NCI-H1092 (cell line): ENCODE measurements at places on chromosomes 1 and 21.

- DNase-seq = no peak
These were observed 281.6 kb downstream of the TPR start for GRCh38 chr1:186093437-186093836.

DNA sequence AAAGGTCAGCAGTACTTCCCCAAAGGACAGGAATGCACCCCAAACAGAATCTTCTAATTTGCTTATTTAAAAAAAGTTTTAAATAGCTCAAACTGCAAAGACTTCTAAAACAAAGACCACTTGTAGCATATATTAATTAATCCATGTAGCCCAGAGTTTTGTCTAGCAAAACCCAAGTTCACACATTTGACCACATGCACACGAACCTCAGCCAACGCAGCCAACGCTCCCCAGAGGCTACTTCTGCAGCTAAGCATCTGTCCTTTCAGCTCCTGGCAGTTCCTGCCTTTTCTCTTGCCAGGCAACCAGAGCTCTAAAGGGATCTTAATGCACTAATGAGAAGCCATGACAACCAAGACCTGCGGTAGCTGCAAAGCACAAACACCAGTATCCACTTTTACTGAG lies 89.6 kb downstream of the RERE start:
- DNase-seq = peak; percentile 46

GRCh38 chr1:18730321-18730720 lies 99.7 kb downstream of the PAX7 start:
- no peak for DNase-seq

GRCh38 chr1:151465026-151465425 lies 5.7 kb upstream of the POGZ start:
- DNase-seq = no peak

DNA sequence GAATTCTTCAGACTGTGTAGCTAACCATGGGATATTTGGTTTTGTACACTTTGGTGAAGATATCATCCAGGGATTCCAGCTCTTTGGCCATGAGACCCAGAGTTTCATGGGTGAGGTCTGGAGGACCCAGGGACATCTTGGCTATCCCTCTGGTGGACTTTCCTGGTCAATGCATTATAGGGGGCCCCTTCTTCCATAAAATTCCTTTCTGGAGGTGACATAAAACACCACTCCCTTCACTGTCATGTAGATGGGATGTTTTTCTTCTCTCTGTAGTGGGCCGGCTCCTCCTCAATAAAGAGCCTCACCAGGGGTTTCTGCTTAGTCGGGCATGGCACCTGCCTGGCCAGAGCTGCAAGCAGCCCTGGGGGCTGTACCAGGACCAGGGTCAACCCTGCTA lies 2.2 kb downstream of the ATPAF1 start:
- no peak for DNase-seq

DNA sequence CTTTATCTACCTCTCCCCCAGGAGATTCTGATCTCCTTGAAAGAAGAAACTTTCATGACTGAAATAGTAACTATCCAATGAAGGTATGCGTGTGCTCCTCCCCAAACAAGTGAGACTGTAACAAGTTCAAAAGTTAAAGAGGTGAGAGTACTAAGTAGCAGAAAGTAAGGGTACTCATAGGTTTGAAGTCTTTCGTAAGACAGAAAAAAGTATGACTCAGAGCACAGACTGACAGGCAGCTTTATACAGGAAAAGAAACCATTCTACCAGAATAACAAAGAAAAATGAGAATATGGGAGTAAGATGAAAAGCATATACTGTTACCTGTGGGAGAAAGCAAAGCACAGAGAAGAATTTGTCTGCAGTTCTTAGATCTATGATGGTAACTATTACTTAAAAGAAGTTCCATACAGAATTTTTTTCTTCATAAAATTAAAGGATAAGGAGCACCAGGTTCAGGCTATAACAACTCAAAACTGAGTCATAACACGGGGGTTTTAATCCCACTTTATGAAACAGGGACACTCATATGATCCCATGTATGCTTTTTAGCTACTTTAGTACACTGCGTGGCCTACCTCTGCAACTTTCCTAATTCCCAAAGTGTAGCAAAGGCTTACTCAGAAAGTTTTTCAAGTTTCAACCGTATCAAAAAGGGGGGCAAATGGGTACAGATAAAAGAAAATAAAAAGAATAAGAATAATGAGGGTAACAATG lies 52.0 kb downstream of the FOXJ3 start:
- DNase-seq = no peak

- DNase-seq = peak; percentile 94
These were observed 46.4 kb downstream of the ELF3 start for GRCh38 chr1:202056644-202057334.

DNA sequence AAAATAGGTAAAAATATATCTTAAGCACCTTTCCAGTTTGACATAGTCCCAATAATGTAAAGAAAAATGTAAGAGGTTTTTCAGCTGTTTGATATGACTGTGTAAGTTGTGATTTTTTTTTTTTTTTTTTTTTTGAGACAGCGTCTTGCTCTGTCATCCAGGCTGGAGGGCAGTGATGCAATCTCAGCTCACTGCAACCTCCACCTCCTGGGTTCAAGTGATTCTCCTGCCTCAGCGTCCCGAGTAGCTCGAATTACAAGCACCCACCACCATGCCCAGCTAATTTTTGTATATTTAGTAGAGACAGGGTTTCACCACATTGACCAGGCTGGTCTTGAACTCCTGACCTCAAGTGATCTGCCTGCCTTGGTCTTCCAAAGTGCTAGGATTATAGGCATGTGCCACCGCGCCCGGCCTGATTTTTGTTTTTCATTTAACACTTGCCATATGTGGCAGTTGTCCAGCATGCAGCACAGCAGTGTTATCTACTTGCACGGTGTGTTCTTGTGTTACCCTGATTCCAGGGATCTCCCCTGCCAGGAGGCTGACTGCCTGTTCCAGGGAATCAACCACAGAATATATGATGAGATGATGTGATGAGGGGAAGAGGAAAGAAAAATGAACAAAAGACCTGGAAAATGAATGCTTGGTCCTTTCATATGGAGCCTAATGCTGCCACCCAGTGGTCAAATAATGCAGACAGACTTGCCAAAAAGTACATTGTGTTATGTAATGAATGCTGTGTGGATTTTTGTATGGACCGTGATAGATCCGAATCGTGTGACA lies 79.0 kb downstream of the RAVER2 start:
- DNase-seq = peak; percentile 60

DNA sequence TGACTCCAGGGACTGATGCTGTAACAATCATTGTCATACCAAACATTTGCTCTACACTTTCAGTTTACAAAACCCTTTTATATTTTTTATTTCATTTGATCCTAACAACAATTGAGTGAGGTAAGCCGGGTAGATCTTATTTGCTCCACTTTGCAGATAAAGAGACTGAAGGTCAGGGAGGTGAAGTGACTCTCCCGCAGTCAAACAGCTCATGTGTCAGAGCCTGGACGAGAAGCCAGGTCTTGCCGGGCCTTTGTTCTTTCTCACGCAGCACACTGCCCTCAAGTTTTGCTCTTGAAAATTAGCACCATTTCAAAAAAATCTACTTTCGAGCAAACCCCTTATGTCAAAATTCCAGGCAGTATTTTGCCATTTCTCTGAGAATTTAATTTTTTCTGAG lies 65.2 kb downstream of the CD247 start:
- DNase-seq = no peak

DNA sequence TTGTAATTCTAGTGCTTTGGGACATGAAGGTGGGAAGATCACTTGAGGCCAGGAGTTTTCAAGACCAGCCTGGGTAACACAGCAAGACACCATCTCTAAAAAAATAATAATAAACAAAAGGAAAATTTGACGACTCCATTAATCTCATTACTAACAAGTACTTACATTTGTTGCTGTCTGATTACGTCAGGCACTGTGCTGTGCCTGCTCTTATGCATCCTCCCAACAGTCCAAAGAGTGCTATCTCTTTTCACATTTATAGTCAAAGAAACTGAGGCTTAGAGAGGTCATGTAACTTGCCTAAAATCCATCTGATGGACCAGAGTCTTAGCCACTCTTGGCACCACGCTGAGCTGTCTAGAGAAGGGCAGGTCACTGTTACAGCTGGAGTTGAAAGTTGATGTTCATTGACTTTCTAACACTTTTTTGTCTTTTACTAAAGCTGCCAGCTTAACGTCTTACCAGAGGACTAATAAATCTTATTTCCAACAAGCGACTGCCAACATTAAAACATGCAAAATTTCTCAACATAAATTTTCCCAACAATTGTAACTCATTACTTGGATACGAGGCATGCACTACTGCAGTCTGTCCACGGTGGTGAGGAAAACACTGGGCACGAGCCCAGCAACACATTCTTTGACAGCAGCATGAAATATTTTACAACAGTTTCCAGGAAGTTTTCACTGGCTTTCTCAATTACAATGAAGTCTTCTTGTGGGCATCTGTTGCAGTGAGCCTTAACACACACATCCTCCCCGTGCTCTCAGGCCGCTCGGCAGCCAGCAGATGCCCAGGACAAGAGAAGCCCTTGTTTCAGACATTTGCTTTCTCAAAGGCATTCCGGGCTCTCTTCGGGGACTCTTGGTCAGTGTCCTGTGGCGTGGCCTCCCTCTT lies 262.9 kb upstream of the PROX1 start:
- DNase-seq = no peak

DNA sequence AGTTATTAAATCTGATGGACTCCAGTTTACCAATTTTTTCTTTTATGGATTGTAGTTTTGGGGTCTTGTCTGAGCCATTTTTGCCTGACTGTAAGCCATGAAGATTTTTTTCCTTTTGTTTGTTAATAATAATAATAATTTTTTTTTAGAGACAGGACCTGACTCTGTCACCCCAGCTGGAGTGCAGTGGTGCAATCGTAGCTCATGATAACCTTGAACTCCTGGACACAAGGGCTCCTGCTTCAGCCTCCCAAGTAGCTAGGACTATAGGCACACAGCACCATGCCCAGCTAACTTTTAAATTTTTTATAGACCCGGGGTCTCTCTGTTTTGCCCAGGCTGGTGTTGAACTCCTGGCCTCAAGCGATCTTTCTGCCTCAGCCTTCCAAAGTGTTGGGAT lies 6.3 kb downstream of the PTBP2 start:
- no peak for DNase-seq

DNA sequence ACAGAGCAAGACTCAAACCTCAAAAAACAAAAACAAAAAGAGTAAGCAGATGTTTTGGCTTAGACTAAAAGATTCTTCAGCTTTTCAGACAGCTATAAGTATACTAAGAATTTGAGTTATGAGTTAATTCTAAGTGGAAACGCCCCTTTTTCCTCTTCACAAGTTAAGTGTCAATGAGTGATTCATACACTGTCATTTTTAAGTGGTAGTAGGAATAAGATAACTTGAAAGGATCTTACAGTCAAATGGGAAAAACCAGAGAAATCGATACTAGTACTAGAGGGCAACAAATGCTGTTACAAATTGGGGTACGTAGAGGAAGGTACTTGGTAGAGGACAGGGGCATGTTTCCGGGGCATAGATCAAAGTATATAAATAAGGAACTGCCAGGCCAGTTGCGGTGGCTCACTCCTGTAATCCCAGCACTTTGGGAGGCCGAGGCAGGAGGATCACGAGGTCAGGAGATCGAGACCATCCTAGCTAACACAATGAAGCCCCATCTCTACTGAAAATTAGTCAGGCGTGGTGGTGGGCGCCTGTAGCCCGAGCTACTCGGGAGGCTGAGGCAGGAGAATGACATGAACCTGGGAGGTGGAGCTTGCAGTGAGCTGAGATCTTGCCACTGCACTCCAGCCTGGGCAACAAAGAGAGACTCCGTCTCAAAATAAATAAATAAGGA lies 7.4 kb downstream of the H3-3A start:
- DNase-seq = no peak

- no peak for DNase-seq
These were observed 601.0 kb downstream of the NUF2 start for GRCh38 chr1:163922743-163923201.

GRCh38 chr1:10324627-10325026 lies 74.2 kb upstream of the PGD start:
- no peak for DNase-seq

GRCh38 chr1:116455509-116455908 lies 82.5 kb downstream of the ATP1A1 start:
- DNase-seq = no peak

DNA sequence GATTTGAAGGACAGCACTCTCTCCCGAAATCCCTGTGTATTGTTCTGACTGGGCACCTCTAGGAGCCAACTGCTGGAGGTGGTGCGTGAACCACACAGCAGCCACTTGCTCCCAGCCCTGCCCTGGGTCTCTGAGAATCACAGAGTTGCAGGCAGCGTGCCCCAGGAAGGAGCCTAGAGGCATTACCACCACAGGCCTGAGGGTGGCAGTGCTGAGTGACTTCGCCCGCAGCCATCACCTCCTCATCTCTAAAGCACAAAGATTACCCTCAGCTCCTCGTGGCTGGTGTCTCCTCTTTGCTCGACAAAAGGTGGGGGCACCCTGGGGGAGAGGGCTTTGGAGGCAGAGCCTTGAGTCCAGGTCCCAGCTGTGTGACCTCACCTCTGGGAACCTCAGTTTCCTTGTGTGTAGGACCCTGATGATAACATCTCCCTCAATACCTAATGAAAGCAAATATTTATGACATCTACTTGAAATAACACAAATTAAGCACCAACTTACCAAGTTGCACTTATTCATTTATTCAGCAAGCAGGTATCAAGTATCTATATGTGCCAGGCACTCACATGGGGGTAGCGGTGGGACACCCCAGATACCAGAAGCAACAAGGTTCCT lies 86.3 kb downstream of the VWA5B1 start:
- DNase-seq = peak; percentile 31

- DNase-seq = no peak
These were observed 99.0 kb upstream of the LBR start for GRCh38 chr1:225526878-225527277.

DNA sequence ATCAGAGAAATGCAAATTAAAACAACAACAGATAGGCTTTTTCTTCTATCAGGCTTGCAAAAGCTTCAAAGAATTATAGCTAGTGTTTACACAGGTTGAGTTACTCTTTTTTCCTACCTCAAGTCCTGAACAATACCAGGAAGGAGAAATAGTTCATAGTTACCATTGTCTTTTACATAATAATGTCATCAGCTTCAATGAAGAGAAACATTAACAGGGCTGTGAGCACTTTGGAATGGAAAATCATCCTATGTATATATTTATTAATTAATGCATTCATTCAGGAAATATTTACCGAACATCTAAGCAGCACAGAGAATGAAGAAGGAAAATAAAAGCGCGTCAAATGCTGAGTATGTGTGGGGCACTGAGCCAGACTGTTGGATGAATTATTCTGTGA lies 197.3 kb downstream of the ZBTB18 start:
- no peak for DNase-seq

- DNase-seq = no peak
These were observed 62.6 kb upstream of the FAM20B start for GRCh38 chr1:178962853-178963711.

GRCh38 chr1:243910607-243911006 lies 60.6 kb upstream of the AKT3 start:
- DNase-seq = no peak

GRCh38 chr1:58041621-58042020 lies 504.9 kb downstream of the OMA1 start:
- DNase-seq = no peak

DNA sequence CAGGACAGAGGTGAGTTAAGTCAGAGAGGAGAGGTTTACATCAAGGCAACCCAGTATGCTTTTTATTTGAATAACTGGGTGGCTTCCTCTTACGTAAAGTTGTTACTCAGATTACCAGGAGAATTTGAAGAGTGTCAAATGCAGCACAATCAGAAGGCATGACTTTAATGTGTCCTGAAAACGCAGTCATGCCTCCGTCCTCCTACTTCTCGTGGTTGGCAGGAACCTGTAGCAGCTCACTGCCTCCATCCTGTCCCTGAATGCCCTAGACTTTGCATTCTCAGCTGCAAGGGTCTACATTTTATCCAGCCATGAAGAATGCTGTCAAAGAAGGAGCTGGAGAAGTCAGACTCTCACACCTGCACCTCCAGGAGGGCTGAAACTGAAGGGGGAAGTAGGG lies 66.7 kb downstream of the MIS18A start:
- DNase-seq = no peak
